GM04503 (cell line): ENCODE measurements at places on chromosomes 11 and 22.

- DNase-seq, result no peak
These were observed 187.7 kb upstream of the E2F8 start for GRCh38 chr11:19428206-19429002.

- DNase-seq, result no peak
These were observed 52.8 kb downstream of the MYH9 start for GRCh38 chr22:36334821-36335603.

DNA sequence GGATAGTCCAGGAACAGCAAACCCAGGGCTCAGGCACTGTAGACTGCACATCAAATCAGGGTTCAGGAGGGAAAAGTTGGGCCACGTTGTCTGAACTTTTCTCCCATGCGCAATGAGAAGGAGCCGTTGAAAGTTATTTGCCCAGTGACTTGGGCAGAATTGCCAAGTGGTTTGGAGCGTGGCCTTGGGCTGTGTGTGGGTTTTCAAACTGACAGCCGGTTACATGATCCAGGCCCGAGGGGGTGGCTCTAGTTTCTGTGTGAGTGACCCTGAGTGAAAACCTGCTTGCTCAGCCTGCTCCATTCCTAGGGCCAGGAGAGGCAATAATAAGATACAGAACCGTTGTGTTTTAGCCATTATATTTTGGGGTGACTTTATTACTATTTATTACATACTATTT is 20.3 kb downstream of the MB start:
- DNase-seq, result no peak

DNA sequence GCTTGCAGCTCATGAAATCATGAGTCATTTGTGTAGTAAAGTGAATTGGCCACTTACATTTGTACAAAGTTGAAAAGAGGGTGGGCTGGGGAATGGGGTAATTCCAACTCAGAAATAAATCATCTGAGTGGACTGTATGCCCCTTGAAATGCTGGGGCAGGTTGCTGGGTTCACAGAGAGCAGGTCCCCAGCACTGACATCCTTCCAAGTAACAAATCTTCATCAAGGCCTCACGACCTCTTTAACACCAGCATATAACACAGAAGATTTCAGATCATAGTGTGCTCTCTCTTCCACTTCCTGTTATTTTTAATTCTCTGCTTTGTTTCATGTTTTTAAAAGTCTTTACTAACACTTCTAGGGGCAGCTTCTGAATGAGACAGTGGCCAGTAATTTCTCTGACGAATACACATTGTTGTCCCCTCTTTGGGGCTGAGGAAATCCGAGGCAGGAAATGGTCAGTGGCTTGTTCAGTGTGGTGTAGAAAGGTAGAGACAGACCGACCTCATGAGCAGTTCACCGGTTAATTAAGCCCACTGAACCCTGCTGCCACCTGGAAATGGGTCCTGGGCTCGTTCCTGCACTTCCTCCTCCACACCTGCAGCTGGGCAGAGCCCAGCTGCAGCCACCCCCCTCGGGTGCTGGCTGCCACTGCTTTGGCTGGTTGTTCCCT is 127.7 kb downstream of the MAML2 start:
- no peak for DNase-seq

- DNase-seq, result no peak
These were observed 10.0 kb downstream of the RHBDD3 start for GRCh38 chr22:29257751-29258181.
